ENCODE measurements at places on chromosomes 12 and 14.

GRCh38 chr14:64238049-64238448, 56.1 kb downstream of the ESR2 start:
- no peak for DNase-seq

DNA sequence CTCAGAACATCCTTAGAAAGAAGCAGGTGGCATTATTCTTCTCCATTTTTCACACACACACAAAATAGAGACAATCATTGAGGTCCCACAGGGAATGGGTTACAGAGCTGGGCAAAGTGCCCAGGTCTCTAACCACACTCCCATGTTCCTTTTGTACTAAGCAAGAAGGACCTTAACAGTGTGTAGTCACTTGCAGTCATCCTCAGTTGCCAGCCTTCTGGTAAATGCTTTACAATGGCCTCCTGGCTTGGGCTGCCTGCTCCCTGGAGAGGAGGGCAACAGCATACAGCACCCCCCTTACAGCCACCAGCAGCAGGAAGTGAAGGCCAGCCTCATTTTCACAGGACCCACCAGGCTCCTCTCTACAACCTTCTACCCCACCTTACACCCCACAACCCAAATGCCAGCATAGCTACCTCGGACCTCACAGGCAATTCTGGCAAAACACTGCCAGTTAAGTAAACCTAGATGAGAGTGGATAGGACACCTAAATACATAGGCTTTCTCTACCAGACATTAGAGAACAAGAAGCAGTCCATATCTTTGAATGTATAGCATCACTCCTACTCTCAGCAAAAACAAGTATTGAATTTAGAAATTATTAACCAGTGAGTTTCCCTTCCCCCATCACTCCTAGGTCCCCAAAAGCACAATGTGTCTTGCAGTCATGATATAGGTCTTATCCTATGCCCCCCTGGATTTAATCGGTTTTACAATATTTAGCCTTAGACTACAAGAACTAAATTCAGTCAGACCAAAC, 88.1 kb downstream of the PPP2R5E start:
- DNase-seq: no peak

DNA sequence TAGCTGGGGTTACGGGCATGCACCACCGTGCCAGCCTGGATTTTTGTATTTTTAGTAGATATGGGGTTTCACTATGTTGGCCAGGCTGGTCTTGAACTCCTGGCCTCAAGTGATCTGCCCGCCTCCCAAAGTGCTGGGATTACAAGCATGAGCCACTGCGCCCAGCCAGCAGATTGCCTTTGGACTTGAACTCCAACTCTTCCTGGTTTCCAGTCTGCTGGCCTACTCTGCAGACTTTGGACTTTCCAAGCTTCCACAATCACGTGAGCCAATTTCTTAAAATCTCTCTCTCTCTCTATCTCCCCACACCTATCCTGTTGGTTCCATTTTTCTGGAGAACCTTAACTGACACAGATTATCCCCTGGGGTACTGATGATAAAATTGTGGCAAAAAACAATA, 55.0 kb downstream of the EMP1 start:
- no peak for DNase-seq

DNA sequence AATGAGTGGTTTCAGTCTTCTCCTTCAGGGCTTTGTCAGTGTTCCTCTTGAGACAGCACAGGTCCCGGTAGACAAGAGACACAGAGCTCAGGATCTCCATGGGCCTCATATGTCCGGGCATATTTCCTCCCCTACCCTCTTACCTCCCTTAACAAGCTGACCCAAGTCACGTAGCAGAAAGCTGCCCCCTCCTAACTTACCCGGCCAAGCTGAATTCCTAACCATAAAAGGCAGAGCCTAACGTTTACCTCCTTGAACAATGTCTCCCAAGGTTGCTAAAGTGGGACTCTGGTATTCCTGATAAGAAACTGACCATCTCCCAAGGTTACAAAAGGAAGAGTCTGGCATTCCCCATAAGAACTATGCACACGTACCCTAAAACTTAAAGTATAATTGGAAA, 182.2 kb upstream of the USP15 start:
- no peak for DNase-seq

- DNase-seq: peak; percentile 54
Observed at GRCh38 chr12:127723251-127723650, 543.7 kb upstream of the TMEM132C start.

GRCh38 chr14:28373721-28374120, 392.9 kb upstream of the FOXG1 start:
- DNase-seq: no peak

DNA sequence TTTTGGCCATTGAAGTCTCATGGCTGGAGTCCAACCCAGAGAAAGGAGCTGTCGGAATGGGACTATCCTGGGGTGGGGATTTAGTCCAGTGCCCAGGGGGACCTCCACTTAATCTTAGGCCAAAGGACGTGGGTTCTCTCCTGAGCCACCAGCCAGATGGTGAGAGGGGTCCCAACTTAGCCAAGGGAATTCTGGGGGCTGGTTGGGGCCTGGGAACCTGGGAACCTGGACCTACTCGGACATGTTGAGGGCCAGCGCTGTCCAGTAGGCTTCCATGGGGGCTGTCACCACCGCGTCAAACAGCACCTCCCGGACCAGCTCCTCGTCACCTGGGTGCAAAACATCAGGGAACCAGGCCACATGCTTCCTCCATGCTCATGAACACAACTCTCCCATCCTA, 33.4 kb downstream of the LRTM2 start:
- no peak for DNase-seq

DNA sequence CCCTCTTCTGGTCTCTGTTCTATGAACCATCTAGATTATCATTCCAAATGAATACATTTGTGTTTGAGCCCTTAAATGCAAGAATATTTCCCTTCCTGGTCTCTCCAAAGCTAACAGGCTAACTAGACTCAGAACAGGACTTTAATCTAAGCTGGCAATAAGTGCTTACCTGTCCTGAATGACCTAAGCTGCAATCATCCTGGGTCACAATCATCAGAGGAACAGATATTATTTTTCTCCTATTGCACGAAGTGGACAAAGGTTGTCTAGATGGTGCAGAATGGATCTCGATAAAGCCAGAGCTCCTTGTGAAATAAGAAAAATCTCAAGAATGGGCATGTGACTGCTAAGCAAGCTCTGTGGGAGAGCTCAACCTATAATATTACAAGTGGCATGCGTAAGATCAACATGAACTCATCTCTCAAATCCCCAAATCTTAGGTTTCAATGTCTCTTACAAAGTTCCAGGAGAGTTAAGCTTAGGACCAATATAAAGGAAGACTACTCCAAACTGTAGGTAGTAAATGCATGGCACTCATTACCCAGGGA, 10.6 kb upstream of the NUMB start:
- DNase-seq: no peak

- DNase-seq: no peak
Observed at GRCh38 chr14:94571395-94571794, 9.8 kb upstream of the SERPINA5 start.

DNA sequence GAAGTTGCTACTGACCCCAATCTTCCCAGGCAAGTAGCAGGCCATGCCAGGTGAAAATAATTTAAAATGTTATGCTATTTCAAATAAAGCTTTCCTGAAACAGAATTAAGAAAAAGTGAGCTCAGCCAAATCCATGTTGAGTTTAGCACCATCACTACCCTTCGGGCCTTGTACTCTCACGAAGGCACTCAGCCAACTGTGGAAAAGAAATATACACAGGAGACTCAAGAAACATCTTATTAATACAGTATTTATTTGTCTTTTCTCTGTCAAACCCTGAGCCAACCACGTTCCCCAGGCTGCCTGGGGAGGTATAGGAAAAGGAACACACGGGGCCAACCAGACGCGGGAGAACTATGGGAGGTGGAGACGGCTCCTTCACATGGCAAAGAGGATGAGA, 10.9 kb downstream of the ATP5MC2 start:
- DNase-seq: no peak

All from NCI-H1694 treated with DMSO at 0.1 percent for 48 hours (cell line).